ENCODE measurements at places on chromosomes 2 and 18.

GRCh38 chr2:197310987-197311420 lies 424 bp upstream of the ANKRD44 start:
- DNase-seq, result no peak

GRCh38 chr2:17672583-17673317 lies 80.9 kb downstream of the SMC6 start:
- DNase-seq, result no peak

GRCh38 chr18:77140030-77140429 lies 7.4 kb upstream of the MBP start:
- no peak for DNase-seq

- DNase-seq, result no peak
Measured at GRCh38 chr2:152890736-152891135, 172.3 kb downstream of the ARL6IP6 start.

DNA sequence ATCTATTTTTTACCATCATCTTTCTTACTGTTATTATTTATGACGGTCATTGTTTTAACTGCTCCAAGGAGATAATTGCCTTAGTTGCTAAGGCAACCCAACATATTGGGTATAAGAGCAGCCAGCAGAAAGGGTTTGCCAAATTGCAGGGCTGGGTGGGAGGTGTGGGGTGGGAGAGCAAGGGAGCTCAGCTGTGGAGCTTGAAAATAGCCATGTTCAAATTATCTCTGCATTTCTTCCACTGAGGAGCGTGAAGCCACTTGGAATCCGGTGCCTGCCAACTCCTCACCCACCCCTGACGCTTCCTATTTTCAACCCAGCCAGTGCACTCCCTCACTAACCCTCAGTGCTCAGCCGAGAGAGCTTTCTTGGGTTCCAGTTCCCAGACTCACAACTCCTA lies 60.8 kb downstream of the SETBP1 start:
- no peak for DNase-seq

Measured in stimulated activated CD4-positive, alpha-beta T cell treated with anti-CD3 and anti-CD28 coated beads, Interleukin-1b, Interleukin-23, amount 100 ng/mL, for 1 hour (primary cell).